Kidney glomerular epithelial cell (primary cell): ENCODE measurements at places on chromosomes 3 and 15.
A peak's percentile ranks its signal among the peaks of the same experiment; 100 is the strongest.

DNA sequence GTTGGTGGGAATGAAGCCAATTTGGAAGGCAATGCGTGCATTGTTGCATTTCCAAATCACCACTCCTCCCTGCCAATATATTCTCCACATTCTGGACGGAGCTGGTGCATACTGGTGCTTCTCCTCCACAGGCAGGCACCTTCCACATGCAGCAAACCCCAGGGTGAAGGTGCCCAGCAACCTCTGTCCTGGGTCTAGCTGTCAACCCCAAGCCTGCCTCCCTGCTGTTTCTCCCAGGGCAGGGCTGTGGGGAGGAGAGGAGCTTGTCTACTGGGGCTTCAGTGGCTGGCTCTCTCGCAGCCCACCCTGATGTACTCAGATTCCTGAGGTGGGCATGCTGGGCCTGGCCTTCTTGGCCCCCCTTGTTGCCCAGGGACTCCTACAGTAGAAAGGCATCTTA lies 20.1 kb downstream of the GASK1A start:
- no peak for DNase-seq

DNA sequence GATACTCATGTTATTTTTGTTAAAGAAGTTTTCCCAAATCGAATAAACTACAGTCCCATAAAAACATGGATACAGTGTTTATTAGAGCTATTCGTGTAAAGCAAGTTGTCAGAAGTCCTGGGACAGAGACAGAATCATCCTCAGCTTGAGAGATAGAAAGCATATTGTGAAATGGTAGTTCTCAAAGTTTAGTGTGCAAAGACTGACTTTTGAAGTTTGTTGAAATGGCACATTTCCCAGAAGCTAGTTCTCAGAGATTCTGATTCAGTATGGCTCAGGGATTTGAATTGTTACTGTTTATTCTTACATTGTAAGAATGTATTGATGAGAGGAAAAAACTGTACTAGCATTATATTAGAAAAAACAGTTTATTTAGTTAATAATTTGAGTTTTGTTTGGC lies 22.1 kb downstream of the GABRR3 start:
- DNase-seq = no peak

DNA sequence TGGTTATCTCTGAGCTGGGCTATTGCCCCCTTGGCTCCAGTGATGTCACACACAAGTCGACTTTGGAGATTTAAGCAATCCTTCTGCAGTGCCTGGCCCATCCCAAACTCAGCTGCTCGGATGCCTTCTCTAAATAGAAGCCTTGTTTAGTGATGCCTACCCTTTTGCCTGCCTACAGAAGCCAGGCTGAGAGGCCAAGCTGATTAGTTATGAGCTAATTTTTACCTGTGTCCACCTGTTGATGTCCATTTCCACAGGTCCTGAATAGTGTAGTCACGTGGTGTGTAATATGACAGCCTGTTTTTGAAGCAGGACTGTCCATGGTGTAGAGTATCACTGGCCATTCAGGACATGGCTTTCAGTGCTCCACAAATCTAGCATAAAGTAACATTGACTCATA lies 45.5 kb downstream of the SSUH2 start:
- DNase-seq = no peak

DNA sequence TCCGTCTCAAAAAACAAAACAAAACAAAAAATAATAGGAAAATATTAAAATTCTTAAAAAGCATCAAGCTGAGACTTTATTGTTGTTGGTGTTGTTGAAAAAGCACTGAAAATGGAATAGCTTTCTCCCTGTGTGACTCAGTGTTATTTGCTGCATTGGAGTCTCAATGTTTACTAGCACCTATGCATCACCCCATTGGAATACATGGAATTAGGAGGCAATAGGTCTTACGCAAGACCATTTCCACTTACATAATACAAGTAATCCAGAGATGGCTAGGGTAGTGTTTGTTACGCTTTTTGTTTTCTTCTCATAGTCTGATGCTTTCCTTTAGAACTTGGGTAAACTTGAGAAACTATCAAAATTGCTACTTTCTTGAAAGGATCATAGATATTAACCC lies 15.2 kb downstream of the GXYLT2 start:
- peak; percentile 14 for DNase-seq
